RPMI8226 (cell line): ENCODE measurements at places on chromosomes 16 and 17.
A peak's percentile ranks its signal among the peaks of the same experiment; 100 is the strongest.

DNA sequence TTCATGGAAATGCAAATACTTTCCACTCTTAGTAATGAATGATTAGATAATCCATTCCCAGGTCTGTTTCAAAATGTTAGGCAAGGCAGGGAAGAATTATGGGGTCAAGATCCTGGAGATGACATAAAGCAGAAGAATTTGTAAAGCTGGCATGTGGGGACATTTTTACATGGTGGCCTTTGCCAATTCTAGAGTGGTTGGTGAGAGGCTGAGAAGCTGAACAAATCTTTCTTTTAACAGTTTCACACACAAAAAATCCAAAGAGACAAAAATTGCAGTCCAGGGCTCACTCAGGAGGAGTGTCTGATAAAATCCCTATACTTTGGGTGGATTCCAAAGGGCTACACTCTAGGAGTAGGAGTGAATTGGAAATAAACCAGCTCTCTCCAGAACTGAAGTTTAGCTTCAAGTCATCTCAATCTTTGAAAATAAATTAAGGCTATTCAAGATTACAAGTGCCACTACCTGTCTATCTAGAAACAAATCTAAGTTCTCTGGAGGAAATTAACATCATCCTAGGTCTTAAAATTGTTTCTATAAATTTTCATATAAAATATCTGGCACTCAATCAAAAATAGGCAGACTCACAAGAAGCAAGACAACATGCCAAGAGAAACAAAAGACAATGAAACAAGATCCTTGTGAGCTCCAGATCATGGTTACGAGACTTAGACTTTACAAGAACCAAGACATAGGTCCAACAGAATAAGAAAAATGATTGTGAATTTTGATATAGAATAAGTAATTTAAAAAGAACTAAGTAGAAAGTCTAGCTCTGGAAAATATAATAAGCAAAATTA, 113.0 kb upstream of the AXIN2 start:
- no peak for DNase-seq

DNA sequence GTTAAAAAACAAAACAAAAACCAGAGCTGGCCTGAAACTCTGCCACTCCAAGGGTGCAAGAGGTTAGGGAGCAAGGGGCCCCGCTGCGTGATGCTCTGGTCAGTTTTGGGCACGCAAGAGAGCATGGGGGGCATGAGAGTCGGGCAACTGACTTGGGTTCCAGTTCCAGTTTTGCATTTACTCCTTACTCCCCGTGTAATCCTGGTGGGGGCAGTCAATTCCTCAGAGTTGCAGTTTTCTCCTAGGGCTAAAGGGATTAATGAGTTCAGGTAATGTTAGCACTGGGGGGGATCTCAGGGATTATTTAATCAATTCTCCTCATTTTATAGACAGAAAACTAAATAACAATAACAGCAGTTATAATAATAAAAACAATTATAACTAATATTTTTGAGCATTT, 72.9 kb upstream of the PMFBP1 start:
- no peak for DNase-seq

GRCh38 chr17:42038221-42038973, 12.0 kb downstream of the C17orf113 start:
- DNase-seq, result no peak

GRCh38 chr17:65529040-65529633, 32.3 kb downstream of the AXIN2 start:
- DNase-seq, result no peak

- DNase-seq, result no peak
Measured at GRCh38 chr16:10300905-10301304, 85.0 kb upstream of the ATF7IP2 start.

- DNase-seq, result peak; percentile 53
Measured at GRCh38 chr16:24499193-24499814, 40.1 kb upstream of the RBBP6 start.
